ENCODE measurements at places on chromosomes 2 and 18. TPM values are rescaled to one million over a fixed set of nuclear protein-coding genes. Genes with fewer than 3 reads are reported as not detected.

GRB14 gene
- total RNA-seq = 5.3 TPM

- peak within 1 kb of the TSS; percentile 86 for H3K27ac ChIP-seq
- no peaks in the 10 kb centered on the region for H3K36me3 ChIP-seq
- H3K4me3 ChIP-seq = peak within 1 kb of the TSS; percentile 90
- H3K27me3 ChIP-seq = no peaks in the 10 kb centered on the region
- peaks cover 40% of the 10 kb centered on the region for H3K4me1 ChIP-seq
These were observed at the start of gene ANXA4 for GRCh38 chr2:69741575-69742321. ANXA4 (plus strand) TSS chr2:69742134; CDS start chr2:69781566, 39,432 bp downstream.

DNA sequence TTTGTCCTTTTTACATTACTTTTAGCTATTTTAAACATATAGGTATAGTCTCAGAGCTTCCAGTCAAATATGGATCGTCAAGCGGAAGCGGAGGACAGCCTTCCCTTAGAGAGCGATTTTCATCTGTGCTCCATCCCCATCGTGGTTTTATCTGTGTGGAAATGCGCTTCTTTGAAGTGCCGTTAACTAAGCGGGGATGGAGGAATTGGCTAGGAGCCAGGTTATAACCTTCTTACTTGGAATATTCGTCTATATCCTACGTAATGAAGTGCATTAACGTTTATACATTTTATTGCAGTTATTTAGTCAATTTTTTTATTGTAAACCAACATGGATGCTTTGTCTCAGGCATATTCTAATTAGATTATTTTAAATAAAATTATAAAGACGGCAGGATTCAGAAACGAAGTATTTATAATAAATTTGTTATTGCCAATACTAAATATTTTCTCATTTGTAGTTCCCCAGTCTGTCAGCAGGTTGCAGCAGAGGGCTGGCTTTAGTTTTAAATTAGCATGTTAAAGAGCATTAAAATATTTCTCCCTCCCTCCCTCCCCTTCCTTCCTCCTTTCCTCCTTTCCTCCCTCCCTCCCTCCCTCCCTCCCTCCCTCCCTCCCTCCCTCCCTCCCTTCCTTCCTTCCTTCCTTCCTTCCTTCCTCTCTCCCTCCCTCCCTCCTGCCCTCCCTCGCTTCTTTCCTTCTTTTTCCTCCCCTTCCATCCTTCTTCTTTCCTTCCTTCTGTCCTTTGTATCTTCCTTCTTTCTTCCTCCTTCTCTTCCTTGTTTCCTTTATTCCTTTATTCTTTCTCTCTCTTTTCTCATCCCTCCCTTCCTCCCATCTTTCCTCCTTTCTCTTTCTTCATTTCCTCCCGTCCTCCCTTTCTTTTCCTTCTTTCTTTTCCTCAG lies 80.6 kb upstream of the DOCK10 start:
- no peak overlapping the region for H3K27ac ChIP-seq
- peaks cover 7% of the 10 kb centered on the region for H3K4me1 ChIP-seq
- no peaks in the 10 kb centered on the region for H3K27me3 ChIP-seq
- DNase-seq = no peak
- H3K36me3 ChIP-seq = no peaks in the 10 kb centered on the region
- H3K4me3 ChIP-seq = no peak overlapping the region

MARCO gene
- total RNA-seq = 8.7 TPM

HS6ST1 gene
- 17.4 TPM for total RNA-seq

POLR1A gene
- 13.3 TPM for total RNA-seq

DNA sequence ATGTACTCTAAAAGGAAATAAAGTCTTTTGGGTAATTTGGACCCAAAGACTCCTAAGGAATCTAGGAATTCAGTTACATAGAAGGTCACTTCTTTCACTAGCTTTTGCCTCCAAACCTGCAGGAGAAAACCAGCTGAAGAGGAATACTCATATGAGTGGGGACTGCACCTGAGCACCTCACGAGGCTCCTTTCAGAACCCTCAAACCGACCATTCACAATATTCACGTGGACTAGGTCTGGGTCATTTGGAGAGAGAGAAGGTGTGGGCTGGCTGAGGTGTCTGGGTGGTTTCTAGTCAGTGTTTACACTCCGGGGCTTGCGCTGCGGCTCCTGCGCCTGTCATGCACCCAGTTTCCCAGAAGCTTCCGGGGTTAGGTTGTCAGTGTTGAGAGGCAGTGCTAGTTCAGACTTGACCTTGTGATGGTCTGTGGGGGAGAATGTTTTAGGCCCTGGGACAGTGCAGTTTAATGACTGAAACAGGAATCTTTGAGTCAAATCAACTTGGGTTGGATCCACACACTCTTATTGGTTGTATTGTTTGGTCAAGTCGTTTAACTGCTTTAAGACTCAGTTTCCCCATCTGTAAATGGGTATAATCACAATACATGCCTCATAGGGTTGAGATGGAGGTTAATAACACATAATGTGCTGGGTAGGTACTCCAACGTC lies 78.4 kb downstream of the LIMS1 start:
- H3K4me1 ChIP-seq = peaks cover 37% of the 10 kb centered on the region
- no peaks in the 10 kb centered on the region for H3K27me3 ChIP-seq
- H3K27ac ChIP-seq = peak overlapping the region; percentile 39
- H3K36me3 ChIP-seq = no peaks in the 10 kb centered on the region
- no peak overlapping the region for H3K4me3 ChIP-seq
- DNase-seq = no peak

PLEKHM3 gene
- total RNA-seq = 34.5 TPM

DNA sequence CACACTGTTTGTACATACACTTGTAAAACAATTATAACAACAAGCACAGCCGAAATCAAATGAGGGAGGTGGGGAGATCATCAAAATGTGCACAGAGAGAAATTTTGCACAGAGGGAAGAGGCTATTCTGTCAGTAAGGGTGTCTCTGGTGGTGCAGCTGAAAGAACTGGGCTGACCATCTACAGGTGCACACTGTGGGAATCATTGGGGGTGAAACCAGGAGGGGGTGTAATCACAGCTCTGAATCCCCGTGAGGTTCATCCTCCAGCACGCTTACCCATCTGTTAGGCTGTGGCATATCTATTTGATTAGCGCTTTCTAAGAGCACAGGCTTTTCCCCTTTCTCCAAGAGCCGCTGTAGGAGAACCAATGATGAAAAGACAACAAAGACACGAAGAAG lies 389.9 kb upstream of the CDH20 start:
- H3K4me1 ChIP-seq = no peaks in the 10 kb centered on the region
- no peak overlapping the region for H3K27ac ChIP-seq
- H3K36me3 ChIP-seq = no peaks in the 10 kb centered on the region
- no peak overlapping the region for H3K4me3 ChIP-seq
- no peaks in the 10 kb centered on the region for H3K27me3 ChIP-seq

- no peaks in the 10 kb centered on the region for H3K27me3 ChIP-seq
- H3K4me3 ChIP-seq = no peak overlapping the region
- H3K4me1 ChIP-seq = no peaks in the 10 kb centered on the region
- no peaks in the 10 kb centered on the region for H3K36me3 ChIP-seq
- DNase-seq = no peak
- H3K27ac ChIP-seq = no peak overlapping the region
These were observed 37.3 kb upstream of the GRP start for GRCh38 chr18:59182673-59183072.

GRCh38 chr2:71767663-71768062 lies 314.3 kb downstream of the DYSF start:
- H3K36me3 ChIP-seq = no peaks in the 10 kb centered on the region
- no peak overlapping the region for H3K27ac ChIP-seq
- no peaks in the 10 kb centered on the region for H3K27me3 ChIP-seq
- H3K4me3 ChIP-seq = no peak overlapping the region

GRCh38 chr18:22983175-22983574 lies 50.0 kb downstream of the RBBP8 start:
- H3K4me3 ChIP-seq = no peak overlapping the region
- no peak for DNase-seq
- peaks cover 3% of the 10 kb centered on the region for H3K4me1 ChIP-seq

DNA sequence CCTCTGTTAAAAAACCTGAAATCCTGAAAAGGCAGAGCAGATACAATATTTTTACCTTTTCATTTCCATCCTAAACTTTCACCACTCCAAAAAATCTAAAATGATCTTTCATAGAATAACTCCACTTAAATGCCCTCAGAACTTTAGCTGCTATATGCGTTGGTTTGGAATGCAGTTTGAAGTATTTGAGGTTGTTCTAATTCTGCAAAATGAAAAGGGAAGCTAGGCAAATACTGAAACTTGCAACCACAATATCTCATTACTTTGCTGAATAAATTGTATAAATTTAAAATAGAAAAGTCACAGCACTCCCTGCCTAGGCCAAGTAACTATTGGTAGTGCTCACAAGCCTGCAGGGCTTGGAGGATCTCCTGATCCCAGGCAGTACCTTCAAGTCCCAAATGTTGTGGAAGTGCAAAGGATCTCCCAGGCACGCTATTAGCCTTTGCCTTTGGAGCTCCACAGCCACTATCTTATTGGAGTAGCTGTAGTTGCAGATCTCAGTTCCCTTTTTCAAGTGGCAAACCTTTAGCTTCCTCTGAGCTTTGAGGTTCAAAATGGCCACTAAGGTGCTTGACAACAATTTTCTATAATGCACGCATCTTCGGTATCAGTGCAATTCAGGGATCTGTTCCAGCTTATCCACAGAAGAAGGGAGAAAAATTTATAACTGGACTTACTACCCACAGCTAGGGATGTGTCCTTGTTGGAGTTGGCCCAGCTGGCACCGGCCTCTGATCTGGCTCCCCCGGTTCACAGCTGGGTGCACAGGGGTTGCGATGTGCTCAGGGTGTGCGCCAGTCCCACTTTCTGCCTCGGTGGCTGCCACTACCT lies 43.4 kb upstream of the ANKRD62 start:
- H3K4me3 ChIP-seq = no peak overlapping the region
- no peaks in the 10 kb centered on the region for H3K4me1 ChIP-seq
- peak; percentile 86 for DNase-seq
- H3K27me3 ChIP-seq = no peaks in the 10 kb centered on the region

DNA sequence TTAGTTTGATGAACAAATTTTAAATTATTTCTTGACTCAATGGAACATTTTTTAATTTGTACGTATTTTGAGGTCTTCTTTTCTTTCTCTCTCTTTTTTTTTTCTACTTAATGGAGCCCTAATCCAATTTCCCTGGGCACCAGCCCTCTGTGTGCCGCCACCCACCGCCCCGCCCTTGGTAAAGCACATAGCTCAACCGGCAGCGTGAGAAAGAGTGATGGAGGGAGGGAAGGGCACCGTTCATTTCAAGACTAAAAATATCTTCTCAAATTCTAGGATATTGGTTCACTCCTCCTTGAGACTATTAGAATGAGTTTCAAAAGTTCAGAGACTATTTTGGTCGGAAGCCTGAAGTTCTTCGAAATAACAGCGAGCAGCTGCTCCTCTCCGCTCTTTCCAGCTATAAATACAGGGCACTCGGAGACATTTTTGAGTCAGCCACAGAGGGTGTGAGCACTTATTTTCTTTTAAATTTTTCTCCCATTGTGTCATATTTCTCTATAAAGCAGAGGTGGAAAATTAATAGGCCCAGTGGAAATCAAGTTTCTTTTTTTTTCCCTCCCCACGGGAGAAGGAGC lies 731.7 kb upstream of the ID2 start:
- no peak overlapping the region for H3K27ac ChIP-seq
- H3K4me1 ChIP-seq = no peaks in the 10 kb centered on the region

HOXD13 gene
- total RNA-seq = not detected

- no peak overlapping the region for H3K4me3 ChIP-seq
- H3K27ac ChIP-seq = peak overlapping the region; percentile 63
- H3K27me3 ChIP-seq = no peaks in the 10 kb centered on the region
- H3K36me3 ChIP-seq = no peaks in the 10 kb centered on the region
- DNase-seq = no peak
- H3K4me1 ChIP-seq = no peaks in the 10 kb centered on the region
These were observed 190.4 kb downstream of the BABAM2 start for GRCh38 chr2:28080911-28081310.

CRYBA2 gene
- total RNA-seq = not detected

PFN4 gene
- total RNA-seq = 0.83 TPM

AQP12B gene
- total RNA-seq = not detected

DYTN gene
- total RNA-seq = not detected

SIX3 gene
- 0.17 TPM for total RNA-seq

- no peaks in the 10 kb centered on the region for H3K4me1 ChIP-seq
- DNase-seq = peak; percentile 68
- no peak overlapping the region for H3K27ac ChIP-seq
- no peaks in the 10 kb centered on the region for H3K36me3 ChIP-seq
- H3K4me3 ChIP-seq = no peak overlapping the region
These were observed 23.2 kb downstream of the GPR39 start for GRCh38 chr2:132439703-132440398.

GRCh38 chr18:614193-614592 lies 17.4 kb downstream of the CLUL1 start:
- no peak overlapping the region for H3K4me3 ChIP-seq
- peaks cover 8% of the 10 kb centered on the region for H3K4me1 ChIP-seq
- no peak for DNase-seq
- H3K27ac ChIP-seq = peak overlapping the region; percentile 27
- H3K36me3 ChIP-seq = no peaks in the 10 kb centered on the region
- H3K27me3 ChIP-seq = no peaks in the 10 kb centered on the region

PER2 gene
- 11.2 TPM for total RNA-seq

DNA sequence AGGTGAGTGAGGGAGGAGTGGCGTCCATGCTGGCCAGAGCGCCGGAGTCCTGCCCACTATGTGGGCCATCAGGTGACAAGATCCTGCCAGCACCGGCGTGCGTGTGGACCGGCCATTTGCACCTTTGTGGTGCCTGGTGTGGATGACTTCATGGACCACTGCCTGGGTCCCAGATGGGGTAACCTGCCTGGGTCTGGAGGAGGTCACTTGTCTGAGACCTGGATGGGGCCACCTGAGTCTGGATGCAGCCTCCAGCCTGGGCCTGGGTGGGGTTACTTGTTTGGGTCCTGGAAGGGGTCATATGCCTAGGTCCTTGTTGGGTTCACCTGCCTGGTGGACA lies 299.6 kb downstream of the NDUFA10 start:
- H3K27ac ChIP-seq = no peak overlapping the region
- DNase-seq = no peak
- H3K36me3 ChIP-seq = no peaks in the 10 kb centered on the region
- no peak overlapping the region for H3K4me3 ChIP-seq

SPATA3 gene
- total RNA-seq = not detected

CNRIP1 gene
- total RNA-seq = 44.4 TPM

GRCh38 chr18:48866028-48866733 lies 84.6 kb downstream of the SMAD7 start:
- peaks cover 7% of the 10 kb centered on the region for H3K4me1 ChIP-seq
- no peaks in the 10 kb centered on the region for H3K27me3 ChIP-seq
- H3K4me3 ChIP-seq = no peak overlapping the region
- H3K36me3 ChIP-seq = peaks cover 12% of the 10 kb centered on the region
- DNase-seq = no peak

DNA sequence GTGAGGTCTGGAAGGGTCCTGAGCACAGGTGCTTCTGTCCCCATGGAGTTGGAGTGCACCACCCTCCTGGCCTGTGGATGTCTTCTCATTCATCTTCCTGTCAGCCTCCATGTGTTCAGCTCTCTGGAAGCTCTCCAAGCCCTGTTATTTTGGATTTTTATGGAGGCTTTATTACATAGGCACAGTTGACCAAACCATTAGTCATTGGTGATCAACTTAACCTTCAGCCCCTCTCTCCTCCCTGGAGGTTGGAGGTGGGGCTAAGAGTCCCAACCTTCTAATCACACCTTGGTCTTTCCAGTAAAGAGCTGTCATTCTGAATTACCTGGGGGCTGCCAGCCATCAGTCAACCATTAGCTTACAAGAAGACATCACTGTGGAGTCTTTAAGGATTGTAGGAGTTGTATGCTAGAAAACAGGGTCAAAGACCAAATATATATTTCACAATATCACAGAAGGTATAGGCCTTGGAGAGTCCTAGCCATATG lies 7.5 kb upstream of the MCFD2 start:
- DNase-seq = no peak
- H3K27ac ChIP-seq = no peak overlapping the region

RFTN2 gene
- total RNA-seq = 6.4 TPM

All from esophagus muscularis mucosa (tissue), 4 donors.